ENCODE measurements at places on chromosomes 4 and X.
A peak's percentile ranks its signal among the peaks of the same experiment; 100 is the strongest.

DNA sequence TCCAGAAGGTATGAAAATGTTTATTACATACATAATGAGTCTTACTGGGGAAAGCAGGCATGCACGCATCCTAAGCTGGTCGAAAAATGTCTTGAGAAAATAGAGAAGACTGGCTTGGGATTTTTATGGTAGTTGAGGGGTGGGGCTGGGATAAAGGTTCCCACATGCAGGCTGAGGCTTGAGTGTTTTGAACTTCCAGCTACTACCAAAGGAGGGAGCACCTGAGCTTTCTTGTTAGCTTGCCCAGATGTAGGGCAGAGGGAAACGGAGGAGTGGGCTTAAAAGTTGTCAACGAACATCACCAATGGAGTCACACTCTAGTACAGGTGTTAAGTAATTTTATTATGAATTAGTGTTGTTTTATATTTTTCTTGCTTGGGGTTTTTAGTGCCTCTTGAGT, 39.6 kb upstream of the SRPX start:
- DNase-seq: no peak

DNA sequence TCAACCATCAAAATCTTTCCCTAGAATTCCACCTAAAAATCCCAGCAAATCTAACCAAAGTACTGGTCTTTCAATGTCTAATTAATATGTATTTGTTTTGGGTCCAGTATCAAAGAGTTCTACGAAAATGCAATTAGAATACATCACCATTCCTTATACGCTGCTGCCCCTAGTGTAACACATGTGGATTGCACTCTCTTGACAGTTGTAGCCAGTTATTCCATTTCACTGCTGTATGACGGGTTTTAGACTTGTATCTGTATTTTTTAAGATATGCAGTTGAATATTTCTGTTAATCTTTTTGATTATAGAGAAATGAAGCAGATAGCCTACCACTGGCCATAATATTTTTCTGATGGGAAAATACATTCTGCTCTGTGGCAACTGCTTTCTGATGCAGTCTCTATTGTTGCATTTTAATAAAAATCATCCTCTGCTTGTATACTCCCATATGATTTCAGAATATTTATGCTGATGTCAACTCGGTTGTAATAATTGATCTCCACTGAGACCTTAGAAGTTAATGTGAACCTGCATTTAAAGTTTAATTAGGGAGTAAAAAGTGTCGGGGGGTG, 17.1 kb upstream of the PAGE2B start:
- peak; percentile 42 for DNase-seq

- no peak for DNase-seq
These were observed 198.6 kb upstream of the S100G start for GRCh38 chrX:16451334-16451733.

- no peak for DNase-seq
These were observed 174.0 kb upstream of the PRPS2 start for GRCh38 chrX:12617241-12617640.

- DNase-seq: no peak
These were observed 67.7 kb upstream of the ZXDA start for GRCh38 chrX:57977992-57978391.

- no peak for DNase-seq
These were observed 119.0 kb downstream of the NKX6-1 start for GRCh38 chr4:84379917-84380641.

- no peak for DNase-seq
These were observed 18.2 kb upstream of the COX7B2 start for GRCh38 chr4:46927201-46927600.

GRCh38 chrX:13952581-13952980, 77.1 kb downstream of the GEMIN8 start:
- no peak for DNase-seq

GRCh38 chr4:185932491-185932890, 120.5 kb upstream of the SORBS2 start:
- no peak for DNase-seq

DNA sequence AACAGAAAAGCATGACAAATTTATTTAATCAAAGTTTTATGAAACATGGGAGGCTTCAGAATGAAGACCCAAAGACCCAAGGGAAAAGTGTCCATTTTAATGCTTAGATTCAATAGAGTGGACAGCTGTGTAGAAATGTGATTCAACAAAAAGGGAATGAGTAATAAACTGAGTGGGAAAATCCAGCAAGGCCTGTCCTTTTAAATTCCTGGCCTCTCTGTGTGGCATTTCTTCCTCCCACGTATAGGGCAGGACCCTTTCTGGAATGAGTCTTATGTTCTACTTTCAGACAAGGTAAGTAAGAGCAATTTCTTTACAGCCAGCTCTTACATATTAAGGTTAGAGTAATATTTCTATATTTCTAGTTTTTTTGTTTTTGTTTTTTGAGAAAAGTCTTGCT, 14.5 kb downstream of the AASDH start:
- no peak for DNase-seq

DNA sequence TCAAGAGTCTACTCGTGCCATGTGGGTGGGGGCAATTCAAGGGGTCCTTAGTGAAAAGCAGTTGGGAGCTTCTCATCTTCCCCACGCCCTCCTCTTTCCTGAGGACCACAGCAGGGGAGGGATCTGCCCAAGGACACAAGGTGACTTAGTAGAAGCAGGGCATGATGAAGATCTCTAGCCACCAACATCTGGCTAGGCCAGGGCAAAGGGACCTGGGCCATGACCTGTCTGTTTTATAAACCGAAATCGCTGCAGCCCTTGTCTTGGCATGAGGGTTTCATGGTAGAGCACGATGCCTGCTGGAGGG, 5.1 kb downstream of the G6PD start:
- DNase-seq: no peak

GRCh38 chrX:38268011-38268410, 47.3 kb upstream of the SRPX start:
- no peak for DNase-seq

- no peak for DNase-seq
These were observed 1509.6 kb downstream of the ADGRL3 start for GRCh38 chr4:62709618-62710252.

Measured in CD4-positive, alpha-beta T cell treated with Interleukin-6 at 100 ng/mL for 8 hours (primary cell).